ENCODE measurements at places on chromosomes 12 and 14.

GRCh38 chr12:47343684-47344567 is 264.2 kb upstream of the AMIGO2 start:
- no peak for DNase-seq

DNA sequence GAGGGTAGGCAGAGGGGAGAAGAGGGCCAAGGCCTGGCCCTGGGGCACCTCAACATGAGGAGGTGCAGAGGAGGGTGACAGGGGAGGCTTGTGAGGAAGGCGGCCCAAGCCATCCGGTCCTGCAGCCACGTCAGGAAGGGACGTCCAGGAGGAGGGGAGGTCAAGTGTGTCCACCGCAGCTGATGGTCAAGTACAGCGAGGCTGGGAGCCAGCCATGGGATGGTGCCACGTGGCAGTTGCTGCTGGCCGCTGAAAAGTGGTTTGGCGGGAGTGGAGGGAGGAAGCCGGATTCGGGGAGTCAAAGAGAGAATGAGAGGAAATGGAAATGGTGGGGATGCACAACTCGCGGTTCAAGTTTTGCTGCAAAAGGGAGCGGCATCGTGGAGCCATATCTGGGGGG is 41.2 kb downstream of the PRIMA1 start:
- DNase-seq, result no peak

GRCh38 chr14:76870166-76870565 is 44.0 kb downstream of the LRRC74A start:
- DNase-seq, result no peak

DNA sequence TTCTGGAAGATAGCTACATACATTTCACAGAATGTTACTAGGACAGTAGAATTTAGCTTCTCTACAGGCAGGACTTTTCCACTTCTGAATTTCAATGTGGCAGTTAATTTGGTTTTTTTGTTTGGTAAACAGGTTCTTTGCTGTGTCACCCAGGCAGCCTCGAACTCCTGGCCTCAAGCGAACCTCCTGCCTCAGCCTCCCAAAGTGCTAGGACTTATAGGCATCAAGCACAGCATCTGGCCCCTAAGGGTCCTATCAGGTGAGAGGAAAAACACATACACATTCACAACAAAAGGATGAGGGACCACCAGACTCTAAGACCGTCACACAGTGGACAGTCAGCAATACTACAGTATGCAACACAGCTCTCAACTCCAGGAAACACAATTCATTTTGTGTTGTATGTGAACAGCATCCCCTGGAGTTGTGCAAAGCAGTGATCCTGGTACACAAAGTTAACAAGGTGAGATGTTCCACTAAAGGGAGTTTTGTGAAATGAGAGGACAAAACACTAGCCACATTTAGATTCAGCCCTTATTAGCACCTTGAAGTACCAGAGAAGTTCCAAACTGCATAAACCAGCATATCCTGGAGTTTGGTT is 6.9 kb downstream of the ATP2B1 start:
- DNase-seq, result no peak

DNA sequence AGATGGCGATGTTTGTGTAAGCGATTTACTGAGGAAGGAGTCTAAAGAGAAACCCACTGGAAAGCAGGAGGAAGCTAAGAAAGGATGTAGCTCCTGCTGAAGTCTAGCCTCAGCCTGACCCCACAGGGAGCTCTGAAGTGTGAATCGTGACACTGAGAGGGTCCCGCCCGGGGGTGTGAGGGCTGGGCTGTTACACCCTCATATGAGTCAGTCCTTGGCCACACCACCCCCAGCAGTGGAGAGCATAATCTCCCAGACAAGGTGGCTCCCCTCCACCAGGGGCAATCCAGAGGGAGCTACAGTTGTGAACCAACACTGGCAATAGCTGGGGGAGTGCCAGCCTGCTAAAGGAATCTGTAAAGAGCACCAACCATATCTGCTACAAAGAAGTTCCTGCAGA is 31.5 kb downstream of the SVOP start:
- DNase-seq, result no peak

GRCh38 chr14:72824051-72824450 is 69.8 kb downstream of the DPF3 start:
- no peak for DNase-seq

DNA sequence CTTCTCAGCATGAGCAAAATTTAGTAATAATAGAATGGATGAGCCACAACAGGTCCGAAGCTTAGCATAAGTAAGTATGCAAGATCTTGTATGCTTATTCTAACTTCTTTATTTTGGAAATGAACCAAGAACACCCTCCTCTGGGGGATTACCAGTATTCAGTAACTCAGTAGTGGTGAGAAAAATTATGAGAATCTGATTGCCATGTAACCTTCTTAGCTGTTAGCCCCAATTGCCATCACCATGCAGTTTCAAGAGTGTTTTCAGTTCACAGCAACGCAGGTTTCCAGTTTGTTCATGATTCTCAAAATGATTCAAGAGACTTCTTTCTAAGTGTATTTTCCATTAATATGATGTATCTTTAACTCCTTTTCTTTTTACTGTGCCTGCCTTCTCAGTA is 1507.6 kb upstream of the SEL1L start:
- no peak for DNase-seq

GRCh38 chr12:117377758-117378157 is 16.3 kb upstream of the NOS1 start:
- DNase-seq, result no peak

All from activated T-cell treated with anti-CD3 and anti-CD28 coated beads for 1 hour (primary cell).